ENCODE measurements at places on chromosomes 16 and 17.
A peak's percentile ranks its signal among the peaks of the same experiment; 100 is the strongest.

GRCh38 chr16:66295213-66295612 lies 71.3 kb upstream of the CDH5 start:
- DNase-seq = no peak

DNA sequence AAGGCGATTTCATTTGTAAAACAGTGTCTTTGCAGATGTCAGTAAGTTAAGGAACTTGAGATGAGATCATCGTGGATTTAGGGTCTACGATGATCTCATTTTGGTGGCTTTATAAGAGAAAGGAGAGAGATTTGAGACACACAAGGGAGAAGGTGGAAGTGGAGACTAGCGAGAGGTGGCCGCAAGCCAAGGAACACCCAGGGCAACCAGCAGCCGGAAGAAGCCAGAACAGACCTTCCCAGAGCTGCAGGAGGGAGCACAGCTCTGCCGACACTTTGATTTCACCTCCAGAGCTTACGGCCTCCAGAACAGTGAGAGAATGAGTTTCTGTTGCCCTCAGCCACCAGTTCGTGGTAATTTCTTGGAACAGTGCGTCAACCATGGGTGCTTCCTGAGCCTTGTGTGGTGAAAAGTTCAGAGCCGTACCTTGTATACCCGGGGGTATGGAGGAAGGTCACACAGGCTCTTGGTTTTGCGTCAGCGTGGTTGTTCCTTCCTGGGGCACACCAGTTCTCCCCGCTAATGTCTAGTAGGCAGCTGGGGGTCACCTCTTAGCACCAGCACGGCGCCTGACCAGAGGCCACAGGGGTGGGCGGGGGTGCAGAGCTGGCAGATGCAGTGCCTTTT lies 12.9 kb upstream of the SEC14L1 start:
- peak; percentile 59 for DNase-seq

- DNase-seq = no peak
These were observed 54.0 kb downstream of the CNGB1 start for GRCh38 chr16:57916735-57917438.

- peak; percentile 17 for DNase-seq
These were observed 4.0 kb downstream of the MYH3 start for GRCh38 chr17:10652984-10653659.

DNA sequence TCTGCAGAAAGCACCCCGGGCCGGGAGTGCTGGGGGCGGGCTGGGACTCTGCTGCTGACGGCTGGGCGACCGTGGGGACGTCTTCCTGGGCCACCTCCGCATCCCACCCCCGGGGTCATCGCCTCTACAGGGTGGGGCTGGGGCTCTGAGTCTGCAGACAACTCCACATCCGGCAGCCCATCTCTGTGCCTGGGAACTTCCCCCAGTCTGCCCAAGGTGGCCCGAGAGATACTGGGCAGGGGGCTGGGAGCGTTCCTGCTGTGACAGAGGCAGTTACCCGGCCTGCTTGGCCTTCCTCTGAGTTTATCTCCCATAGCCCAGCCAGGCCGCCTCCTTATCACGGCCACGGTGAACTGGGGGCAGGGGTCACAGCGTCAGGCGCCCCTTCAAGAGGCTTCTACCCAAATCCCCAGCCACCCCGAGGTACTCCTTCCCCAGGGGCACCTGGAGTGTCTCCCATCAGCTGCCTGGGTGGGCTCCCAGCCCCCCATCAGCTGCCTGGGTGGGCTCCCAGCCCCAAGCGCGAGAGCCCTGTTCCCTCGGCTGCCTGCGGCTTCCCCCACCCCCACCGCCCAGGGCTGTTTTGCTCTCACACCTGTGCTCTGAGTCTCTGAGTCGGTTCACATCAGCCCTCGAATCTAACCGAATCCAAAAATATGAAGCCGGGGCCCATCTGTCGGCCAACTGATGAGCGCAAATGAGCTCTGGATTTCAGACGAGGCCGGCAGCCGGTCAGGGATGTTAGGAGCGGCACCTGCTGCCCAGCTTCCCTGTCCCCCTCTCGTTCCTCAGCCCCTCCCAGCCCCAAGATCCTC lies 15.6 kb upstream of the CBFA2T3 start:
- no peak for DNase-seq

DNA sequence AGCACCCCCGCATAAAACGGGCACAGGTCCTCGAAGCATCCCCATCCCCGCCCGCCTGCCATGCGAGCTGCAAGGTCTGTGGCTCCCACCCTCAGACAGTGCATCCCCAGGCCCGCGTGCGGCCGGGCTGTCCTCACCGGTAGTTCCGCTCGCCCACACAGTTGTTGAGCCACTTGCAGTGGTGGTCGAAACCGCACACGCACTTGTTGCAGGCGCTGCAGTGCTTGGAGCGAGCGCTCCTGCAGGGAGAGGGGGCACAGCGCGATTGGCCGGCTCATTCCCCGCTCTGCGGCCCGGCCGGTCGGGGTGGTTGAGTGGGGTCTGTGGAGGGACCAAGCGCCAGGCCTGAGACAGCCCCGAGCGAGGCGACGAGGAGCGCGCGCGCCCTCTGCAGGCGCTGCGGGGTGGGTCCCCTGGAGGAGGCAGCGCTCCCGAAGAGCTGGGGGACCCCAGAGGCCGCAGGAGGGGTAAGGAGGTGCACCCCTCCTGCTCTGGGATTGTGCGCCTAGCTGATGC lies 6.0 kb upstream of the TPPP3 start:
- DNase-seq = peak; percentile 69
